ENCODE measurements at places on chromosomes 13 and 19. TPM values are rescaled to one million over a fixed set of nuclear protein-coding genes. Genes with fewer than 3 reads are reported as not detected.

- no peak for DNase-seq
These were observed 45.7 kb downstream of the TPP2 start for GRCh38 chr13:102642475-102642874.

DNA sequence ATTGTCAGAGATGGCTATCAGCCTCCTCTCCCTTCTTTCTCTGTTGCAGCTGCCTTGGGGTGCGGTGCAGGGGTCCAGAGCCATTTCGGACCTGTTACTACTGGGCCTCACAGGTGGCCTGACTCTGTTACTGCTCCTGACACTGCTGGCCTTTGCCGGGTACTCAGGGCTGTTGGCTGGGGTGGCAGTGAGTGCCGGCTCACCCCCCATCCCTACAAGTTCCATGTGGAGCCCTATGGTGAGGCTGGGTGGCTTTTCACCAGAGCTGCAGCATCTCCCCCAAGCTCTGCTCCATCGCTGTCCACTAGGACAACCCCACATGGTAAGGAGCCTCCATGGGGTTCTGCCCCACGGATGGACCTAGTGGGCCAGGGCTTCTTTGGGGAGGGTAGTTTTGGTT, 13.7 kb upstream of the ZNF492 start:
- DNase-seq, result peak; percentile 38

DNA sequence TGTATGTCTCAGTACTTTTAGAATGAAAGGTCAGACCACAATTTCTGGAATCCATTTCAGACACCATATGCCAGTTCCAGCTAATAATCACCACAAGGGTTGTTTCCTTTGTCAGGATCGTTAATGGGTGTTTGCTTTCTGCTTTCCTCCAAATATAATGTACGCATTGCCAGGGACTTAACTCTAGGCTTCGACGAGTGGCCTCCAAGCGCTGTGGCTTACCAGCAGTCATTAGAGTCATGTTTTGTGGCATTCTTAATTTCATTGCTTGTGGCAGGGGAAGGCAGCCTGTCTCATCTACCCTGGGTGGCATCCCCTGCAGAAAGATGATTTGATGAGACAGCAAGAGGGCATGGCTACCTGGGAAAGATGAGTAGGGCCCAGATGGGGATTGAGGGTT, 22.5 kb downstream of the SAFB start:
- no peak for DNase-seq

DNA sequence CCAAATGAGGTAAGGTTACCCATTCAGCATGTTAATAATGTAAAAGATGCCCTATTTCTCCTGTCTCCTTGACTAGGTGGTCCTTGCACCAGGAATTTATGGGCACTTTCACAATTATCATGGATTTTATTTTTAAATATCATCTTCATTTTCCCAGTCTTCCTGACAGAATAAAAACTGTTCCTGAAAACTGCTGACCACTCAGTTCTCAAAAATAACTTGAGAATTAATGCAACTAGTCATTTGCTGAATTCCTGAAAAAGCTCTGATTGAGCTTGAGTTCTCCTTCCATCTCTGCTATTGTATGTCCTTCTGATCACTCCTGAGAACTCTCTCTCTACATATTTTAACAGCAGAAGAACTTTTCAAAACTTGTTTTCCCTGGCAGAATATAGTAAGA, 55.0 kb downstream of the DCLK1 start:
- DNase-seq, result no peak

DNA sequence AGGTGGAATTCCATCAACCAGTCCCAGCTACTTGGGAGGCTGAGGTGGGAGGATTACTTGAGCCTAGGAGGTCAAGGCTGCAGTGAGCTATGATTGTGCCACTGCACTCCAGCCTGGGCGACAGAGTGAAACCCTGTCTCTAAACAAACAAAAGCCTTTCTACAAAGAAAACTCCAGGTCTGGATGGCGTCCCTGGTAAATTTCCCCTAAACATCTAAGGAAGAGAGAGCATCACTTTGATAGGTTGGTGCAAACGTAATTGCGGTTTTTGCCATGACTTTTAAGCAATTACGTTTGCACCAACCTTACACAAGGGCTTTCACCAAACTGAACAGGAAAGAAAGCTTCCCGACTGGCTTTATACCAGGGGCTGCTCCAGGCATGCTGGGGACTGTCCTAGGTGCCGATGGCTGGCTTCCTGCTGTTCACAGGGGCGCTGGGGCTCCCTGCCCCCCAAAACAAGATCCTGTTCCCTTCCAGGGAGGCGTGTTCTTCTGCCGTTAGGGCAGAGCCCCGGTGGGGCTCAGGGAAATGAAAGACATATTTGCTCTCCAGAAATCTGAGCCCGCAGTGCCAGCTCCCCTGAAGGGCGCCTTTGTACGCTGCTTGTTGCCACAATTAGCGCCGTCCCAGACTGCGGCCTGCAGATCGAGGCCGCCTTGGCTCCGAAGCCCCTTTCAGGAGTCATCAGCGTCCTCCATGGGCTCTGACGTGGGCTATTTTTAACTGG, 38.7 kb upstream of the KLF2 start:
- no peak for DNase-seq

- DNase-seq, result no peak
These were observed 137.6 kb downstream of the FOXO1 start for GRCh38 chr13:40528881-40529280.

DNA sequence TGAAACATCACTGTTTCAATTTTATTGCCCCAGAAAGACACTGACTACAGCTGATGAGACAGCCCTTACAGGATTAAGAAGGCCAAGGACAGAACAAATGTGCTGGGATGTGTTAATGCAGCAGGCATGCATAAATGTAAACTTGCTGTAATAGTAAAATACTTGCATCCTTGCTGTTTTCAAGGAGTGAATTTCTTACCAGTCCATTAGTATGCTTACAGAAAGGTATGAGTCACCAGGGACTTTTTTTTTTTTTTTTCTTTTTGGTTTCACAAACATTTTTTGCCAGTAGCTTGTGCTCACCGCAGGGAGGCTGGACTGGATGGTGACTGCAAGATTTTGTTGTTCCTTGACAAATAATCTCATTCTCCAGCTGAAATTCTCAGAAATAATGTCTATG, 55.1 kb downstream of the GPR180 start:
- DNase-seq, result no peak

- no peak for DNase-seq
These were observed 24.6 kb downstream of the TPT1 start for GRCh38 chr13:45316338-45316737.

- peak; percentile 85 for DNase-seq
These were observed 1.3 kb downstream of the RFX2 start for GRCh38 chr19:6108721-6109633.

DNA sequence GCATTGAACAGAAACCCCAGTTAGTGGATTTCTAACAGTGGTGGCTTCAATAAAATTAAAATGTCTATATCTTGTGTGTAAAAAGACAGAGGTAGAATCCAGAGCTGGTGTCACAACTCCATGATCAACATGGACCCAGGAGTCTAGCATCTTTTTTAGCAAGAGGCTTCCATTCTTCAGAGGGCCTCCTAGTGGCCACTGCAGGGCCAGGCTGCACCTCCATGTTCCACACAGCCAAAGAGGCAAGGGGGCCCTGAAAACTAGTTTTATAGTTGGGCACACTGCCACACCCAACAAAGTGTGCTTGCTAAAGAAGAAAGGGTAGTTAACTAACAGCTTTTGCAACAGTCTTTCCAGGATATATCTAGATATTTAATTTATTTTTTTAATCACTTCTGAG, 12.9 kb downstream of the N4BP2L1 start:
- DNase-seq, result no peak

DNA sequence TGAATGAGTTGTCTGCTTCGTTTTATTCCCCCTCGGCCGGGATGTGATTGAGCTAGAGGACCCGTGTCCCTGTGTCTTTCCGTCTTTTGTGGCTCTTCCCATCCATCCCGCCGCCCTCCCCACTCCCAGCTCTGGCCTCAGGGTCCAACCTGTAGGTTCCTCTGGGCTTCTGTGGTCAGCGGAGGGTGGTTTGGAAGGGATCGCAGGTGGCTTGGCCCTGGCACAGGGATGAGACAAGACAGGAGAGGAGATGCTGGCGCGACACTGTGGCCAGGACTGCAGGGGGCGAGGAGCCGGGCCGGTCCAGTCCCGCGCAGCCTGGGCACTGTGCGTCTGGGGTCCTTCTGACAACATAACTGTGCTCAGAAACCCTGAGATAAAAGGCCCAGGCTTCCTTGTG, 2.0 kb downstream of the EVI5L start:
- DNase-seq, result no peak

GRCh38 chr19:48926909-48927308, 6.6 kb upstream of the DHDH start:
- peak; percentile 39 for DNase-seq

DNA sequence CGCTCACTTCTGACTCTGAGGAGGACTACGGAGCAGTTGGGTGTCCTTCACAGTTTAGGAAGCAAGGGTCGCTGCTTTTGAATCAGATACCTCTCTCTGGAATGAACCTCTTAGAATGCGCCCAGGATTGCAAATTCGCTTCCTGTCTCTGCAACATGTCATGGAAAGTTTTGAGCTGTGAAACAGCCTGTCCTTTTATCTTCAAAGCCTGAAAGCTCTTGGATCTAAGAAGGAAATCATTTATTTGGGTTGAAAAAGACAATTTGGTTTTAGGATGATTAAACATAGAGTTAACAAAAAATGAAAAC, 134.1 kb downstream of the KATNAL1 start:
- DNase-seq, result no peak

- DNase-seq, result no peak
These were observed 10.0 kb downstream of the DPF1 start for GRCh38 chr19:38213911-38214625.

- peak; percentile 51 for DNase-seq
These were observed 751 bp downstream of the GRAMD1A start for GRCh38 chr19:35000647-35001501.

DNA sequence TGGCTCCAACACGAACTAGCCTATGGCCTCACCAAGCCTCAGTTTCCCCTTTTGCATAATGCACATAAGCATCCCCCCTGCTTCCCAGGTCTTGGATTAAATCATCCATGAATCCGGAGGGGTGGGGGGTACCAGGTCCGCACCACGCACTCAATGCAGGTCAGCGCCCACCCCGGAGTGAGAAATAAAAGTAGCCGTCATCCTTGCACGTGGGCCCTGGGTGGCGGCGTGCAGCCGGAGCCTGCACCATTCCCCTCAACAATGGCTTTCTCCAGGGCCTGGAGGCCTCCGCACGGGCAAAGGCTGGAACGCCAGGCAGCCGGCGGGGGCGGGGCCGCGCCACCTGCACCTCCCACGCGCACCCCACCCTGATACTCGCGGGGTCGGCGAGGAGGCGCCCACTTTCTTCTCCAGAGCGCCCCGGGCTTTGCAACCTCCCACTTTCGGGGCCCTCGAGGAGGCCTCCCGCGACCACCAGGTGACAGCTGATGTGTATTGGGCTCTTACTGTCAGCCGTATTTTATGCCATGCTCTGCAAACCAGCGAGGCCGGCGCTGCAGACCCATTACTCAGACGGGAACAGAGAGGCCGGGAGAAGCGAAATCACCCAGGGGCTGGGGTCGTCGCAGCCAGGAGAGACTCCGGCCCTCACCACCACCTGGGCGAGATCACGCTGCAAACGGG, 767 bp upstream of the GADD45B start:
- DNase-seq, result peak; percentile 63

GRCh38 chr13:60572855-60573254, 175.8 kb downstream of the TDRD3 start:
- no peak for DNase-seq

GRCh38 chr13:22938576-22938975, 242.2 kb upstream of the SGCG start:
- DNase-seq, result no peak

DNA sequence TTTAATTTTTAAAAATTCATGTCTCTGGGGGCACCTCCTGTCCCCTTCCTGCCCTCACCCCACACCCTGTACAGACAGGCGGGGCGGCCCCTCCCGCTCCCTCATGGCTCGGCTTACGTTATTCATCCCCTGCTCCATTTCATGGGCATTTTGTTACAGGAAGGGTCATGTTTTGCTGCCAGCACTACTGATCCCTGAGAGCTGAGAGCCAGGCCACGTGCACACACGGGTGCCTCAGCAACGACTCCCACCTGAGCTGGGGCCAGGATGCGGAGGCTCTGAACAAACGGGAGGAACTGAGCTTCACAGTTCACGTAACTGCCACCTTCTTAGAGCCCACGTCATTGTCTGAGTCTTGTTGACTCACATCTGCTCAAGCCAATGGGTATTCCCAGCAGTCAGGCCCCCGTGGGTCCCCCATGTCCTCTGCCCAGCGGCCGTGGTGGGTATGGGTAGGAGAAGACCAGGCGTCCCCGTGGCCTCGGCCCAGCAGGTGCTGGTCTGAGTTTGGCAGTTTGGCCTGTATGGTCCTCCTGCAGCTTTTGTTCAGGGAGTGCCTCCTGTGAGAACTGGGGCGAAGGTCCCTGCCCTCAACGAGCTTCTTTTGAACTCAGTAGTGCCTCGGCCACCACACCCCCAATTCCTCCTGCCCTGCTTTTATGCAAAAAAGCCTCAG, 16.4 kb upstream of the TMEM255B start:
- no peak for DNase-seq

DNA sequence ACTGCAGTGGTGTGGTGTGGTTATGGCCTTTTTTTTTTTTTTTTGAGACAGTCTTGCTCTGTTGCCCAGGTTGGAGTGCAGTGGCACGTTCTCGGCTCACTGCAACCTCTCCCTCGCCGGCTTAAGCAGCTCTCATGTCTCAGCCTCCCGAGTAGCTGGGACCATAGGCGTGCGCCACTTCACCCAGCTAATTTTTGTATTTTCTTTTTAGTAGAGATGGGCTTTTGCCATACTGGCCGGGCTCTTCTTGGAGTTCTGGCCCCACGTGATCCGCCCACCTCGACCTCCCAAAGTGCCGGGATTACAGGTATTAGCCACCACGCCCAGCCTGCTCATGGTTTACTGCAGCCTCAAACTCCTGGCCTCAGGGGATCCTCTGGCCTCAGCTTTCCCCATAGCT, 7.0 kb downstream of the PDCD2L start:
- no peak for DNase-seq

ZNF554 gene
- 7.2 TPM for total RNA-seq

TUBB4A gene
- 6.4 TPM for total RNA-seq

SLC6A16 gene
- 2.1 TPM for total RNA-seq

C1QTNF9 gene
- 0.12 TPM for total RNA-seq

GDF15 gene
- total RNA-seq, result 3.3 TPM

TSKS gene
- 0.46 TPM for total RNA-seq

SUGP2 gene
- 81.9 TPM for total RNA-seq

KIR3DL2 gene
- total RNA-seq, result not detected
